A549 treated with dexamethasone at 1 μM for 4 hours (cell line): ENCODE measurements at places on chromosomes 4 and X. TPM values are rescaled to one million over a fixed set of nuclear protein-coding genes. Genes with fewer than 3 reads are reported as not detected.

Gene MSN
- 262 to 338 TPM (median 322 TPM) in 5 replicates for total RNA-seq

Gene HSFX2
- total RNA-seq: 0.08 to 0.38 TPM (median 0.19 TPM) in 3 of 5 replicates, not detected in the others

Gene NXF3
- 0.05 to 0.14 TPM in 2 of 5 replicates, not detected in the others for total RNA-seq

Gene REELD1
- not detected in 5 replicates for total RNA-seq

Gene MAGEA2
- 0.15 TPM in 1 of 5 replicates, not detected in the others for total RNA-seq

Gene CCSER1
- not detected in 5 replicates for total RNA-seq

Gene NXF2B
- not detected in 5 replicates for total RNA-seq

Gene ADH1C
- total RNA-seq: not detected in 5 replicates

Gene GPAT3
- total RNA-seq: 28.4 to 41.8 TPM (median 32.8 TPM) in 5 replicates

Gene C1QTNF7
- total RNA-seq: not detected in 5 replicates

Gene SPINK2
- total RNA-seq: 0.32 TPM in 1 of 5 replicates, not detected in the others
